Stimulated activated CD8-positive, alpha-beta memory T cell treated with anti-CD3 and anti-CD28 coated beads, Interleukin-4, amount 100 ng/mL, for 1 hour (primary cell): ENCODE measurements at places on chromosomes 7 and 10.

GRCh38 chr10:125208854-125209565, 48.6 kb upstream of the CTBP2 start:
- DNase-seq: no peak

DNA sequence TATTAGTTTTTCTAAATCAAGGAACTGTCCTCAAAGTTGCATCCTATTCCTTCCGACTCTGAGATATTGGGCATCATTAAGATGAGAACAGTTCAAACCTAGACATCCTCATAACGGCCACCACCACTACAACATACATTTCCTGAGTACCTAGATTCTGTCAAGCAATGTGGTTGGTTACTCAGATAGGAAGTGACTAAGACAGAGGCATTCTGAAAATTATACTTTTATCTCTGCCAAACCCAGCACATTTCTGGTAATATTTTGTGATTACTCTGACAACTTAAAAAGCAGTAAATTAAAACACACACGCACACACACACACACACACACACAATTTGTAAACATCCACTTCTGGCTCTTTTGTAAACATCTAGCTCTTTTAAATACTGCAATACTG, 291.2 kb upstream of the MEOX2 start:
- no peak for DNase-seq

DNA sequence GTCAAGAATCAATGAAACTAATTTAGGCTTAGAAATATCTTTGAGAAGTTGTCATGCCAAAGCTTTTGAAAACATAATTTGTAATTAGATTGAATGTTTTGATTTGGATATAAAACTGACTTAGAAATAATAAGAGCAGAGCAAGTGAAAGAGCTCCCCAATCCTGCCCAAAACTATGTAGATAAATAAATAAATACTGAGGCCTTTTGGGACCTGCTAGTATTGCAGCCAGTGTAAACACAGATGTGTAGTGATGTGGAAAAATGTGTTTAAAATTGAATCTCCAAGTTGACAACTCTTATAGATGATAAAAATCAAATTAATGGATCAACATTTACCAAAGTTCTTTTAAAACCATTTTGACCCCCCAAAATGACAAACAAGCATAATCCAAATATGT, 896.1 kb downstream of the CNTNAP2 start:
- DNase-seq: no peak

GRCh38 chr10:127990846-127991542, 84.1 kb downstream of the PTPRE start:
- no peak for DNase-seq

- no peak for DNase-seq
Measured at GRCh38 chr7:117139397-117139984, 183.4 kb downstream of the WNT2 start.

DNA sequence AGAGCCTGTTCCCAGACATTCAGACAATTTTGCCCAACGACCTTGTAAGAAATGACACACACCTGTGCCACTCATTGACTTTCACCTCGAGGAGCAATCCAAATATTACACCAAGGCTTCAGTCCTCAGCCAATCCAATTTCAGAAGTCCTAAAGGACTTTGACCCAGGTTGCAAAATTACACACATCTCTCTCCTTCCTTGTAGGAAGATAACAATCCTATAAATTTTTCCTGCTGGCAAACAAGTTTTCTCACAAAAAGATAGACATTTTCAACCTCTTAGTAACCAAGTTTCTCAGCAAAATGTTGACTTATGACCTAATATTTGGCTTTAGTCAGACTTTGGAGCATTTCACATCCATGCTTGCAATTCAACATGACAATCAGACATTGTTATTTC, 745.0 kb downstream of the GRID1 start:
- DNase-seq: no peak

- DNase-seq: no peak
Measured at GRCh38 chr10:79930267-79930666, 18.6 kb downstream of the SFTPD start.

DNA sequence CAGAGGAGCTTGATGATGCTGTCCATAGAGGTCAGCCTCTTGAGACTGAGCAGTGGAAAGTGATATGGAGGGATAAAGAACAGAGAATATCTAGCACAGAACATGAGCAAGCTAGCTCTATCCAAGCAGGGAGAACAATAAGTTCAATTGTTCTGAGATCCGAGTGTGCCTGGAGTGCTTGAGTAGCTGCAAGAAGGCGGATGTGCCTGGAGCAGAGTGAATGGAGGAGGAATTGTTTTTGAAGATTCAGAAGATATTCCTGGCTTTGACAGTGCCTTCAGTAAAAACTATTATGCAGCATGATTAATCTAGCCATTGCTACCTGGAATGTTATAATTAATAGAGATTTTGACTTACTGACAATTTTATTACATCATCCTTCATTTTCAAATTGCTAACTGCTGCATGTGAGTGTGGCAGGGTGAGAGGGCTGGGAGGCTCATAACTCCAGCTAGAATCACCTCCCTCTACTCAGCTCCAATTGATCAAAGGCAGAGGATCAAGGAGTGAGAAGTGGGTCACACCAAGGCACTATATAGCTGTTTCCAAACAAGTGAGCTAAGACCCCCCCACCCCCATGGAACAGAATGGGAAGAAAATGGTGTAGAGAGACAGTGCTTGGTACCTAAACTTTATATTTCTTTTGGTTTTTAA, 302.8 kb downstream of the ADRA2A start:
- DNase-seq: no peak

DNA sequence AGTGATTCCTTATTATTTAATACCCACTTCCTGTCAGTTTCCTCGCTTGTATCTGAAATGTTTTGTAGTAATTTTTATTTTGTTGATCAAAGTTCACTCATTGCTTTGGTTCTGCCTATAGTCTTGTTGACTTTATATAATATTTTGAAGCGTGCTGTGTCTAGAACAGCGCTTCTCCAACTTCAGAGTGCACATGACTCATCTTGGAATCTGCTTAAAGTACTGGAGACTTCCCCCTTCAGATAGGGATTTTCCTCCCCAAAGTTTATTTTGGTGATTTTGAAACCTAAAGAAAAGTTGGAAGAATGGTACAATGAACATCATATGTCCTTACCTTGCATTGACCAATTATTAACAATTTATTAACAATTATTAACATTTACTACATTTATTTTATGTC, 5.8 kb downstream of the COMTD1 start:
- DNase-seq: no peak

GRCh38 chr10:30456266-30456665, 22.3 kb downstream of the MAP3K8 start:
- no peak for DNase-seq

DNA sequence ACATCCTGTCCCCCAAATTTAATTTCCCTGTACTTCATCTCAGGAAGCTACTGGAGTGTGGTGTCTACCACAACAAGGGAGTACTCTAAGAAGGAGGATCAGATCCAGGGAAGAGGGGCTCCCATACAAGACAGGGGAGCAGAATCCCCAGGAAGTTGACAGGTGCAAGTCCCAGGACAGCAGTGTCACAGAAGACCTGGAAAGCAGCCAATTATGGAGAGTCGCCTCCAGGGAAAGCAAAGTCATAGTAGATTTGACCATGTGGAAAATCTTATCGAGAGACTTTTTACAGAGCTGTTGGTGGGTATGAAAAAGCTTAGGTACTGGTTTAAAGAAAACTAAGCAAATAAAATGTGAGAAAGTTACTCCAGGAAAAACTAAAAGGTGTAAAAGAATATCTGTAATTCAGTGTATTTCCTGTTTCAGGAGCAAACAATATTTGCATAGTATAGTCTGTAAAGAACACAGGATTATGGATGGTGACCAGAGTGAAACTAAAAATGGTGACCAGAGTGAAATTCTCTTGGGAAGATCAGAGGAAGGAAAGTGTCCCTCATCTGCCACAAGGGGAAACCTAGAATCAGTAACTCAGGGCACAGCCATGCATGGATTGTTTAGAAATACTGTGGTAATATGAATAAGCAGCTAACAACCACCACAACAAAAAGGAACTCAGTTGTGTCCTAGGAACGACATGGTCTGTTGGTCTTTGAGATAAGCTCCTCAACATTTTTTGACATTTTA, 44.5 kb downstream of the LANCL2 start:
- no peak for DNase-seq

- DNase-seq: no peak
Measured at GRCh38 chr10:31393844-31394243, 74.8 kb downstream of the ZEB1 start.

GRCh38 chr10:24209432-24209771, 464 bp downstream of the KIAA1217 start:
- no peak for DNase-seq

GRCh38 chr10:125995726-125996304, 99.5 kb downstream of the FANK1 start:
- no peak for DNase-seq

- DNase-seq: no peak
Measured at GRCh38 chr7:46032942-46033341, 111.9 kb upstream of the IGFBP3 start.

GRCh38 chr10:44325596-44326307, 59.1 kb downstream of the CXCL12 start:
- no peak for DNase-seq

GRCh38 chr10:131925716-131926115, 24.9 kb downstream of the PPP2R2D start:
- DNase-seq: no peak

DNA sequence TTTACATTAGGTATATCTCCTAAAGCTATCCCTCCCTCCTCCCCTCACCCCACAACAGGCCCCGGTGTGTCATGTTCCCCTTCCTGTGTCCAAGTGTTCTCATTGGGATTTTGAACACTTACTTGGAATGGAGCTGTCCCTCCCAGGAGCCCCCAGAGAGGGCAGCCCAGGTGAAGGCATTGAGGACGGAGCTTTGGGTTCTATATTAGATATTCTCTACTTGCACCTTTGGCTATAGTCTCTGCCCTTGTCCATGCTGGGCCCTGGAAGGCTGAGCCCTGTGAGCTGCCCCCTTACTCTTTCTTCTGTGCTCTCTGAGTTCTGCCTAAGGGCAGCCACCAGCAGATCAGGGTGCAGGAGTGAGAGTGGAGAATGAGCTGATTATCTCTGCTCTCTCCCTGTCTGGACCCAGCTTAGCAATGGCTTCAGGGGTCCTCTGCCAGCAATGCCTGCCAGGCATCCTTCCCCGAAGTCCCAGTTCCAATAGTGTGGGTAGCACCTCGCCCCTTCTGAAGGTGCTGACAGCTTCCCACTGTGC, 11.2 kb downstream of the ADRA2A start:
- no peak for DNase-seq

GRCh38 chr7:26426096-26426495, 134.4 kb downstream of the SNX10 start:
- no peak for DNase-seq

GRCh38 chr10:78889536-78890063, 179.2 kb upstream of the ZMIZ1 start:
- no peak for DNase-seq

DNA sequence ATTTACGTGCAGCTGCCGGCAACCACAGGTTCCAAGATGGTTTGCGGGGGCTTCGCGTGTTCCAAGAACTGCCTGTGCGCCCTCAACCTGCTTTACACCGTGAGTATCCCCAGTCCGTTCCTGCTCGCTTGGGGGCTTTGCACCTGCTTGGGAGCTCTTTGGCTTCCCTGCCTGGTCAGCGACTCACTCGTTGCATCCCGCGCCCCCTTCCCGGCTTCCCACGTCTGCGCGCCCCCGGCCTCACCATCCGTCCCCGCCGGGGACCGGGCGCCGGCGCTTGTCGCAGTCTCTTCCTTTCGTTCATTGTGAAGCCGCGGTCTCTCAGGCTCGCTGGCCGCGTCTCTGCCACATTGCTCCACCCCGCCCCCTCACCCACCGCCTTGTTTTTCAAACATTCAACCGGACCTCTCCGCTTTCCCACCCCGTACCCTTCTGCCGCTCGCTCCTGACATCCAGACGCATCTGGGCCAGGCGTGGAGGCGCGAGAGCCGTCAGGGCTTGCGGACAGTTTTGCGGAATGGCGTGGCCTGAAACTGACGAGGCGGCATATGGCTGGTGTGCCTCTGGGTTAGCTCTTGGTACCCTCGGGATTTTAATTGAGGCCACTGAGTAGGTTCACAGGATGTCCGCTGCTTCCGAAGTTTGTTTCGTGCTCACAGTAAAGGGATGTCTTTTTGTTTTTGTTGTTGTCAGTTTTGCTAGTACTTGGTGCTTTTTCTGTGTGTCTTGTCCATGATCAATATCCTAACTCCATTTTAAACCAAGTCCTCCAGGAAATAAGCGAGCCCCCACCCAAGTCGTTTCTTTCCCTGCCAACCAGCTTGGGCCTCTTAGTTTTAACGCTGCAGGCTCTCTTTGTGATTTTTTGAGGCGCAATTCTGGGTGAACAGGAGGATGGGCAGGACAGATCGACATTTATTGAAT, 639 bp downstream of the TSPAN13 start:
- DNase-seq: no peak

DNA sequence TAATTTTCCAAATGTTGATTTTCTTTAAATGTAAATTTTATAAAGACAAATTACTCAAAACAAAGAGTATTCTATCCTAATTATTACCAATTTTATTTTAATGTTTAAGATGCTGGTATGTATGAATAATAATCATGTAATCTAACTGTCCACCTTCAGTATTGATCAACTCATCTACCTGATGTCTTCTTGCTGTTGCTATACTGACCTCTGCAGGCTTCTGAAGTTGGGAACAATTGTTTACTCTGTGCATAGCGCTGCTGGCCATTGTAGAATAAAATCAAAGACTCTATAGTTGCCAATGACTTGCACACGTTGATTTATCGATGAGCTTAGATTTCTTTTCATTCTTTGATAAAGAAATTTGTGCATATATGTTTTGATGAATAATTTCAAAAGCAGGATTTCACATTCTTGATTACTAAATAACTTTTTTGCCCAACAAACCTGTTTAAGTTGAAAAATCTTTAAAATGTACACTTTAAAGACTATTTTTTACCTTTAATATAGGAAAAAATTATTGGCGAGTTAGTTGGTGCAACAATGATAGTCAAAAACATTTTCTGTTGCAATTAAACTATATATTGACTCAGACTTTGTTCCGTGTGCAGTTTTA, 282.3 kb downstream of the TFEC start:
- no peak for DNase-seq

GRCh38 chr10:48606530-48607355, 1.9 kb upstream of the ARHGAP22 start:
- DNase-seq: no peak
